ENCODE measurements at places on chromosomes 16 and 17. TPM values are rescaled to one million over a fixed set of nuclear protein-coding genes. Genes with fewer than 3 reads are reported as not detected.

Gene SLC35B1
- 58.9 TPM for total RNA-seq

Gene TBC1D3B
- 0.85 TPM for total RNA-seq

Gene CLEC10A
- 1.5 TPM for total RNA-seq

Gene CACNG5
- not detected for total RNA-seq

Gene OR2C1
- total RNA-seq: not detected

Gene OTOP2
- total RNA-seq: not detected

Gene NECAB2
- total RNA-seq: not detected

Gene KCNH6
- total RNA-seq: 0.05 TPM

Gene TEKT5
- not detected for total RNA-seq

Gene CMTM1
- 2.7 TPM for total RNA-seq

Gene SCARF1
- 172 TPM for total RNA-seq

Gene CDRT15
- total RNA-seq: not detected

Gene KRTAP4-5
- not detected for total RNA-seq

Gene TMEM106A
- 2.4 TPM for total RNA-seq

Gene CPSF4L
- total RNA-seq: not detected

Gene TM4SF5
- total RNA-seq: not detected

Gene FOXC2
- 8.1 TPM for total RNA-seq

Gene SULT1A4
- 18.4 TPM for total RNA-seq

Gene LRRC36
- total RNA-seq: not detected

Gene RCVRN
- not detected for total RNA-seq

Gene ABCA8
- under 0.01 TPM for total RNA-seq

Gene SLC16A11
- 1.1 TPM for total RNA-seq

Gene INCA1
- total RNA-seq: 0.34 TPM

Data from dermis blood vessel endothelial cell (primary cell).